ENCODE measurements at places on chromosomes 11 and 22. TPM values are rescaled to one million over a fixed set of nuclear protein-coding genes. Genes with fewer than 3 reads are reported as not detected.

The CHRM1 gene
- total RNA-seq = 0.41 TPM

The C11orf65 gene
- 1.1 TPM for total RNA-seq

The FOLR1 gene
- not detected for total RNA-seq

The PRSS23 gene
- 49.3 TPM for total RNA-seq

The TTC36 gene
- total RNA-seq = 17.9 TPM

The KRTAP5-10 gene
- total RNA-seq = not detected

The ZFTA gene
- 15.7 TPM for total RNA-seq

DNA sequence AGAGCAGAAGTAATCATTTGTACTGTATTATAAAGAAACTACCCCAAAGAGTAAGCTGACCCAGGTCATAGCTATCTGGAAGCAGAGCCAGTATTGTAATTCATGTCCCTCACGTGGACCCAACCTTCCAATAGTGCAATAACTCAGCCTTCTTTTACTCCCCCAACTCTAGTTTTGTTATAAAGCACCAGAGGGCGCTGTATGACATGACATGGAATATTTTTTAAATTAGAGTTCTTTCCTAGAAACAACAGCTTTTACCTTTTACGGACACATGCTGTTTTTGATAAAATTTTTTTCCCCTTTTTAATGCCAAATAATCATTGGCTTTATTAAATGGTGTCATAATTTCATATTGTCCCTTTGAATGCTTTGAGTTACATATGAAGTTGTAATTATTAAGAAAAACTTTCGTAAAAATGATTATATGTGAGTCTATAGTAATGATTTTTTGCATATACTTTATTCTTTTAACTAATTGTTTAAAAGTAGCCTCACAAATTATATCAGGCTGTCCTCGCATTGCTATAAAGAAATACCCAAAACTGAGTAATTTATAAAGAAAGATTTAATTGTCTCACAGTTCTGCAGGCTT is 76.9 kb downstream of the DKK3 start:
- no peak for DNase-seq

GRCh38 chr11:94305146-94305545 is 766 bp downstream of the IZUMO1R start:
- no peak for DNase-seq

GRCh38 chr22:37639070-37639760 is at the start of gene SH3BP1:
Gene SH3BP1 (plus strand): TSS chr22:37639669. CDS start chr22:37639788, 119 bp downstream.
- peak; percentile 81 for DNase-seq

GRCh38 chr22:24442352-24442744 is 14.9 kb downstream of the ADORA2A start:
- DNase-seq = no peak

GRCh38 chr22:36617694-36618522 is 85.6 kb downstream of the CACNG2 start:
- no peak for DNase-seq

DNA sequence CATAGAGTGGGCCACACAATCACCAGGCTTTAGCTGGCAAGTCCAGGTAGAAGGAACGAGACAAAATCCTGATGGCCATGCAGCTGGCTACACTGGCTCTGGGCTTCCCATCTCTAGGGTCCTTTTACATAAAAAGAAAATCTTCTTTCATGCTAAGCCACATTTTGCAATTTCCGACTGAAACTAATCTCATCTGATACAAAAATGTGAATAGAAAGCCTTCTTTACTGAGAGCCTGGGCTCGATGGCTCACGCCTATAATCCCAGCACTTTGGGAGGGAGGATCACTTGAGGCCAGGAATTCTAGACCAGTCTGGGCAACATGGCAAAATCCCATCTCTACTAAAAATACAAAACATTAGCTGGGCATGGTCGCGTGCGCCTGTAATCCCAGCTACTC is 67.2 kb downstream of the MICAL3 start:
- DNase-seq = no peak

- DNase-seq = no peak
Measured at GRCh38 chr22:20588843-20589581, 81.6 kb downstream of the MED15 start.

DNA sequence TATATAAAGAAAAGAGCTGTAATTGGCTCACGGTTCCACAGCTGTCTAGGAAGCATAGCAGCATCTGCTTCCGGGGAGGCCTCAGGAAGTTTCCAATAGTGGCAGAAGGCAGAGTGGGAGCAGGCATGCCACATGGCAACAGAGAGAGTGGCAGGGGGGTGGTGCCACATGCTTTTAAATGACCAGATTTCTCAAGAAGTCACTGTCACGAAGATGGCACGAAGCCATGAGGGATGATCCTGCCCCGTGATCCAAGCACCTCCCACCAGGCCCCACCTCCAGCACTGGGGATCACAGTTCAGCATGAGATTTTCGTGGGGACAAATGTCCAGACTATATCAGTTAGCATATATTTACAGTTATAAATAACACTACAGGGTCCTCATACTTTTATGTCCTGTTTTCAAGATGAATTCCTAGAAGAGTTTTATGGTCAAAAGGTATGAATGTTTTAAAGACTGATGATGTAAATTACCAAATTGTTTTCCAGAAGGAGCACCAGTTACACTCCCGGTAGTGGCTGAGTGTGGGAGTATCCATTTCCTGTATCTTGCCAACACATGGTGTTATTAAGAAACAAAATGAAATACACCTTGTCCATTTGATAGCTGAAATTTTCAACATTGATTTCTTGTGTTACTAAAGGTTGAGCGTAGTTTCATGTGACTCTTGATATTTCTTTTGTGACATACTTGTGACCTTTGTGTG is 19.2 kb downstream of the FAM118A start:
- DNase-seq = no peak

DNA sequence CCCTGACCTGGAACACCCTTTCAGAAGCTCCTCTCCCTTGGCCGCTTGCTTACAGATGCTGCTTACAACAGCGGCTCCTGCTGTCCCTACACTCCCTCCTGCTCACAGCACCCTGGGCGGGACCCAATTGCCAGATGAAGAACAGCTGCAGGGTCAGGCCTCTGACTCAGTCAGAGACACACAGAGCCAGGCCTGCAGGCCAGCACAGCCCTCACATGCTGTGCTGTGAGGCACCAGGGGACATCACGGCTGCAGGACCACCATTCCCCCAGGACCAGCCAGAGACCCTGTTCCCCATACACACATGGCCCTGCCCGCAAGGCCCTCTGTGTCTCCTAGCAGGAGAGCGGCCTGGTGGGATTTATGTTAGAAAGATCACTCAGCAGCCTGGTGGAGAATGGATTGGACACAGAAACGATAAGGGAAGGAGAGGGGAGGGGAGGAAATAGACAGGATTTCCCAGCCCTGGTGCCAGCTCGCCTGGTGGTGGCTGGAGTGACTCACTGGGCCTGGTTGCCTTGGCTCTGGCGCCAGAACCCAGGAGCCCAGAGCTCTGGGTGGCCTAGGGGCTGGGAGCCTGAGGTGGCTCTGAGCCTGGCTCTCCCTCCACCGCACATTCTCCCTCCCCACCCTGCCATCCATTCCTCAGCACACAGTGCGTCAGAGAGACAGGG is 6.7 kb downstream of the CAPN5 start:
- DNase-seq = peak; percentile 93

All from transverse colon (tissue), 4 donors.